ENCODE measurements at places on chromosomes 5 and 9. TPM values are rescaled to one million over a fixed set of nuclear protein-coding genes. Genes with fewer than 3 reads are reported as not detected.
A peak's percentile ranks its signal among the peaks of the same experiment; 100 is the strongest.

The EGFLAM gene
- total RNA-seq = not detected

The OR1J2 gene
- not detected for total RNA-seq

The BAG1 gene
- 64.5 TPM for total RNA-seq

The ANKRD18B gene
- 13.8 TPM for total RNA-seq

The OTP gene
- not detected for total RNA-seq

The CDKN2B-AS1 gene
- 5.2 TPM for total RNA-seq

The HSPA9 gene
- 197 TPM for total RNA-seq

The HRCT1 gene
- 3.7 TPM for total RNA-seq

The CER1 gene
- total RNA-seq = not detected

- DNase-seq = no peak
These were observed 27.4 kb downstream of the FAM219A start for GRCh38 chr9:34430843-34431437.

DNA sequence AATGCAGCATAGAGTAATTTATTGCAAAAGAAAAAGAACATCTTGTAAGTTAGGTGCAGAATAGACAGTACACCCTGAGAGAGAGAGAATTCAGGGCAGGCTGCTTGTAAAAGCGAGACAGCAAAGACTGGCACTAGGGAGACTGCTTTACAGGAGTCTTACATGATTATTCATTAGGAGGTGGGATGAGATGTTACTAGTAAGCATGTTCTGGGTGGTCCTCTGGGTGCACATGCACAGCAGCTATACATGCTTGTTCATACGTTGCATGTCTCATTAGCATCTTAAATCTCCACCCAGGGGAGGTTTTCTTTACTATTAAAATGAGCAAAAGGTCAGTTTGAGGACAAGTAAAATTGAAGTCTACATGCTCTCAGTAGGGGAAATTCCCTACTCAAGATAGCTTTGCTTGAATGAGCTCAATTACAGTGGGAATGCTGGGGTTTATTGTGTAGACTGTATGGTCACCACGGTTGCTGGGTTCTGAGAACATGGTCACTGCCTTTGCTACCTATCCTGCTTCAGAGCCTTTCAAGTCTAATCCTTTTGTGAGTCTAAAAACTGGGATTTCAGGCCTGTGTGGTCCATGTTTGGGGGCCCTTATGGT is 60.6 kb downstream of the RGS7BP start:
- DNase-seq = no peak

DNA sequence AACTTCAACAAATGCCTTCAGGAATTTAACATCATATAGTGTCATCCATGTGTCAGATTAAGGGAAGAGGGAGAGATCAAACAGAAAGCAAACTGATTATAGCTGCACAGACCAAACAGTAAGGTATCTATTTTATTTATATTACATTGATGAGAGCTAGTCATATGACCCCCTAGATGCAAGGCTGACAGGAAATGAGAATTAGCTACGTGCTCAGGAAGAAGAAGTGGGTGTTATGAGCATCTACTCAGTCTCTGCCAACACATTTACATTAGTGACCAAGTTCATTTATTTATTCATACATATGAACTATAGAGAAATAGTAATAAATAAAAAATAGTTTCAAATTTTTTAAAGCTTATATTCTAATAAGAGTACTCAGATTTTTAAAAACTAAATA is 787.3 kb downstream of the KCTD16 start:
- no peak for DNase-seq

DNA sequence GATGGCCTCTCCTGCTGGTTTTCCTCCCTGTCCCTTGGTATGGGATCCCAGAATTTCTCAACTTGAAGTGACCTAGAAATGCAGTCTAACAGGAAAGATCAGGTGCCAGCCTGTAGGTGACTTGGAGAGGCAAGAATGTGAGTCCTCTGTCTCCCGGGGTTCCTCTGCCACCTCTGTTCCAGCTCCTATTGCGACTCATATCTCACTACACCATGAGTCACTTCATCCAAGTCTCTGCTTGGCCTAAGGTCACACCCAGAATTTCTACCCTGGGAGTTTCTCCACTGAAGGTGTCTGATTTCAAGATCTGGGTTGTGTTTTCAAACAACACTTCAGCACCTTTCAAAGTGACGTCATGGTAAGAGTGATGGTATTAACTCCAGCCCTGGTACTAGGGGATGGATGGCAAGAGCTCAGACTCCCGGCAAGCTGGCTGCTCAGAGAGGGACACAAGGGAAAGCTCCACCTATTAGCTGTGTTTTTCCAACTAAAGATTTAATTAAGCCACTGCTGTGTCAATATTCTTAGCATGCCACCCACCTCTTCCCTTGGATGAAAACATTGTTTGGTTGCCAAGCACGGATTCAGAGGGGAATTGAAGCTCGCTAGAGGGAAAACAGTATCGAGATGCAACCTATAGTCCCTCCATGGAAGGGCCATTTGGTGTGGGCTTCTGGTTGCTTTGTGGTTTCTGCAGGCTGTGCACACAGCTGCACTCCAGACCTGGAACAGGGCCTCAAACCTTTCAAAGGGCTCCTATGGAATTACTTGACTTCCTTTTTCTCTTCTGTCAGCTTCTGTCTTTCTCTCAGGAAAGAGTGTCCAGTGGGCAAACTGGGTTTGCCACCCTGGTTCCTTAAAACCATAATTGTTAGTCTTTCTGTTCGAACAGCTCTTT is 205.7 kb downstream of the GAS1 start:
- DNase-seq = no peak

DNA sequence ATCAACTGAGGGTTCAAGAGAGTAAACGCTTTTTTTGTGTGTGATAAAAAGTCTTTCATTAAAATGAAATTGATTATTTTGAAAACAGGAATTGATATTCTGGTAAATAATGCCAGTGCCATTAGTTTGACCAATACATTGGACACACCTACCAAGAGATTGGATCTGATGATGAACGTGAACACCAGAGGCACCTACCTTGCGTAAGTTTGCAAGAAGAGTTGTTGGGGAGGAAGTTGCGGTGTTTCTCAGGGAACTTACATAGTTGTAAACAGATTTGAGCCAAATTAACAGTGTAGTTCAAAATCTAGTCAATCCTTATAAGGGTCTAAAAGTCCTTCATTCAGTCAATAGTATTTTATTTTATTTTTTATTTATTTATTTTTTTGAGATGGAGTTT is 28.9 kb downstream of the HSDL2 start:
- DNase-seq = no peak

DNA sequence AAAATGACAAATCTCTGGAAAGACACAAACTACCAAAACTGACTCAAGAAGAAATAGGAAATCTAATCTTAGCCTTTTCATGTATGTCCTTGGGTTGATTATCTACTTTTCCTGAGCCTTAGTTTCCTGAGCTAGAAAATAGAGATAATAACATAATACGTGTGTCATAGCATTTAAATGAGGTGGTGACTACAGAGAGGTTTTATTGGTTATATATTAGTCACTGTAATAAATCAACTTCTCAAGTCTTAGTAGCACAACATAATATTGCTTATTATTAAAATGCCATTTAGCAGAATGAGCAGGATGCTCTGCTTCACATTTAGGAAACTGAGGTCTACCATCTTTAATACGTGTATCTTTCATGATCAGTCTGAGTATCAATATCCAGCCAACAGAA is 7.1 kb upstream of the PJA2 start:
- DNase-seq = no peak

- DNase-seq = no peak
These were observed 8.9 kb downstream of the MTX3 start for GRCh38 chr5:79982136-79982535.

DNA sequence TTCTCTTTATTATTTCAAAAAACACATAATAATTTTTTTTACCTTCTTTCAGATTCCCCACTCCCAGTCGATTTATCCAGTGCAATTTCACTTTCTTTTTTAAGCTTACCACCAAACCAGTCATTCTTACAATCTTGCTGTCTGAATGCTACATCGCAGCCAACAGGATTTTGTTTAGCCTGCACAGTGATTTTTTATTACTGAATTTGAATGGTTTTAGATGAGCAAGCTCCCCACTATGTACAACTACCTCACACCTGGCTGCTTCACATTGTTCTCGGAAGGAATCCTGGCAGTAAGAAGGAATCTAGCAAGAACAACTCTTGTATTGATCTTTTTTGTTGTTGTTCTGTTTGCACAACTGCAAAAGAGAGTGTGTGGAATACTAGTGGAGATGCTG is 668.1 kb upstream of the WWC1 start:
- no peak for DNase-seq

- no peak for DNase-seq
These were observed 4.1 kb downstream of the EQTN start for GRCh38 chr9:27292659-27293405.

DNA sequence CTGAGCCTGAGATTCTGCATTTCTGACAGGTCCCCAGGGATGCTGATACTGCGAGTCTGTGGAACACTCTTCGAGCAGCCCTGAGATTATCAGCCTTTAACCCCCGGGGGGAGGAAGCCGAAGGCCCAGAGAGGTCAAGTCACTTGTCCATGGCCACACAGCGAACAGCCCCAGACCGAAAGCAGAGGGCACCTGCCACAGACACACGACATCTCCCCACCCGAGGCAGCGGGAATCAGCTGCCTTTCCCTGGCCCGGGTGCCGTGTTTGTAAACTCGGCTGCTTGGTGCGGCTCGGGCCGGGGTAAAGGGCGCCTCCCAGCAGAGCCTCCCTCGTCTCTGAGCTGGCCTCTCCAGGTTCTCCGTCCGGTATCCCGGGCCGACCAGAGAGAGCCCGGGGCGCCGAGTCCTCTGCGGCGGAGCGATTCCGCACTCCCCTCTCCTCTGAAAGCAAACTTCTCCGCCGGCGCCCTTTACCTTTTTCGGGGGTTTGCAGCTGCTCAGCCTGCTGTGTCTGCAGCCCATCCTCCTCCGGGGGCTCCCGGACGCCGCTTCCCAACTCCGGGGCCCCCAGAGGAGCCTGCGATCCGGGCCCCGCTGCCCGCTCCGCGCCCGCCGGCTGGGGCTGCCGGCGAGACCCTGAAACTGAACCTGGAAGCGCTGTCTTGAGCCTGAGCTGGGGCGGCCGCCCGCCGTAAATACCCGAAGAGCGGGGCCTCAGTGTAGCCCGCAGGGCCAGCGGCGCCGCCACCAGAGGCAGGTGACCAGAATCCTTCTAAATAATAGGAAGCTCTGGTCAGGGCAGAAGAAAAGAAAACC is at the start of gene CCDC69:
Gene CCDC69 (minus strand): TSS at position 646 of the 818 bp plus-strand sequence. CDS start 122 bp downstream, at position 524.
- DNase-seq = peak; percentile 88
